ENCODE measurements at places on chromosomes 16 and 17. TPM values are rescaled to one million over a fixed set of nuclear protein-coding genes. Genes with fewer than 3 reads are reported as not detected.
A peak's percentile ranks its signal among the peaks of the same experiment; 100 is the strongest.

G6PC1 gene
- not detected for total RNA-seq

DNA sequence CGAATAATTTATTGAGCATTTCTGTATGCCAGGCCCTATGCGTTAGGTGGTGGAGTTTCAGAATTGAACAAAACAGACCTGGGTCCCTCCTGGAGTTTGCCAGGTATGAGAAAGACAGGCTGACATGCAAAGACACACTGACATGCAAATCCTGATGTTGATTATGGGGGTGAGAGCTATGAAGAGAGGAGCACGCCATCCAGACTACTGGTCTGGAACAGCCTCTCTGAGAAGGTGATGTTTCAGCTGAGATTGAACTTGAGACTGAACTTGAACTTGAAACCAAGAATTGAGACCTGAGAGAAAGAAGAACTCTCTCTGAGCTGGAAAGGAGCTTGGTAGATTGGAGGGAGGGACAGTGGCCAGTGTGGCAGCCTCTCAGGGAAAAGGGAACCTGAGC lies 14.2 kb upstream of the CACNG4 start:
- H3K4me3 ChIP-seq: no peak overlapping the region
- H3K27ac ChIP-seq: no peak overlapping the region
- no peaks in the 10 kb centered on the region for H3K36me3 ChIP-seq

- H3K27ac ChIP-seq: no peak overlapping the region
- no peak for DNase-seq
- peaks cover 22% of the 10 kb centered on the region for H3K4me1 ChIP-seq
- H3K4me3 ChIP-seq: no peak overlapping the region
- no peaks in the 10 kb centered on the region for H3K27me3 ChIP-seq
These were observed 1.6 kb downstream of the DOC2A start for GRCh38 chr16:30009085-30009862.

DNA sequence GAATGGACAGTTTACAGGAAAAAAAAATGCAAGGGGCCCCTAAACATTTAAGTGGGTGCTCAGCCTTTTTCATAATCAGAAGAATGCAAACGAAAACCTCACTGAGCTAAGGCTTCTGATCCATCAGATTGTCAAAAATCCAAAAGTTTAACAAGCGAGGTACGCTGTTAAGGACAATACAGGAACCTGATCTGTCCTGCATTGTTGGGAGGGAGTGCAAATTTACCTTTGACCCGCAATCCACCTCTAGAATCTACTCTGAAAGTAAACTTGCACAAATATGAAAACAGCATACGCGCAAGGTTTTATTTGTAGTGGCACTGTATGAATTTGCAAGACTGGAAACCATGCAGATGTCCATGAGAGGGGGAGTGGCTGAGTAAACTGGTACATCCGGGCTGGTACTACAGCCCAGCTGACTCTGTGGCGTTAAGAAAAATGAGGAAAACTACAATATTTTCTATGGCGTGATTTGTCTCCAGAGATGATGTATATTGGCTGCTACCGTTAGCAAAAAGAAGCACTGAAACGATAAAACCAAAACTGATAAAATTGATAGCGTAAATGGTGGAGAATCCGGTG lies 28.8 kb upstream of the ST6GALNAC1 start:
- peak overlapping the region; percentile 76 for H3K27ac ChIP-seq
- H3K4me3 ChIP-seq: peak overlapping the region; percentile 89
- no peaks in the 10 kb centered on the region for H3K36me3 ChIP-seq
- H3K4me1 ChIP-seq: peaks cover 13% of the 10 kb centered on the region
- no peaks in the 10 kb centered on the region for H3K27me3 ChIP-seq

Data from Karpas-422 (cell line).